ENCODE measurements at places on chromosomes 12 and 14.

DNA sequence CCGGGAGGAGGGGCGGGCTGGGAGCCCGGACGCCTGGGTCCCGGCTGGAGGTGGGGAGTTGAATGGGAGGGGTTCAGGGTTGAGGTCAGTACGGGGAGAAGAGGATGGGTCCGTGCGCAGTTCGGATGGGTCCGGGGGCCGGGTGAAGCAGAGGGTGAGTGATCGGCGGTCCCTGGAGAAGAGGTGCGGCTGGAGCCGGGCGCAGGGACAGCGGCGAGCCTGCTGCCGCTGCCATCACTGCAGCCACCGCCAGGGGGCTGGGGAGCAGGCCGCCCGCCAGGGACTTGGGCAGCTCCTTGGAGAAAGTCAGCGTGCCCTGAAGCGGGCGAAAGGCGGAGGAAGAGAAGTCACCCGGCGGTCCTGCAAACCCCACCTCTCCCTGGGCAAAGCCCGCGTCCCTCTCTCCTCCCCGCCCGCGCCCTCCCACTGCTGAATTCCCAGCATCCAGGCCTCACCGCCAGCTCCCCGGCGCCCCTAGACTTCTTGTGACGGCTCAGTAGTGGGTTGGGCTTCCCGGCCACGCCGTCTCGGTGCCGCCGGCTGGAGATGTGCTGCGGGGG lies 6.0 kb upstream of the GPR84 start:
- peak; percentile 27 for DNase-seq

DNA sequence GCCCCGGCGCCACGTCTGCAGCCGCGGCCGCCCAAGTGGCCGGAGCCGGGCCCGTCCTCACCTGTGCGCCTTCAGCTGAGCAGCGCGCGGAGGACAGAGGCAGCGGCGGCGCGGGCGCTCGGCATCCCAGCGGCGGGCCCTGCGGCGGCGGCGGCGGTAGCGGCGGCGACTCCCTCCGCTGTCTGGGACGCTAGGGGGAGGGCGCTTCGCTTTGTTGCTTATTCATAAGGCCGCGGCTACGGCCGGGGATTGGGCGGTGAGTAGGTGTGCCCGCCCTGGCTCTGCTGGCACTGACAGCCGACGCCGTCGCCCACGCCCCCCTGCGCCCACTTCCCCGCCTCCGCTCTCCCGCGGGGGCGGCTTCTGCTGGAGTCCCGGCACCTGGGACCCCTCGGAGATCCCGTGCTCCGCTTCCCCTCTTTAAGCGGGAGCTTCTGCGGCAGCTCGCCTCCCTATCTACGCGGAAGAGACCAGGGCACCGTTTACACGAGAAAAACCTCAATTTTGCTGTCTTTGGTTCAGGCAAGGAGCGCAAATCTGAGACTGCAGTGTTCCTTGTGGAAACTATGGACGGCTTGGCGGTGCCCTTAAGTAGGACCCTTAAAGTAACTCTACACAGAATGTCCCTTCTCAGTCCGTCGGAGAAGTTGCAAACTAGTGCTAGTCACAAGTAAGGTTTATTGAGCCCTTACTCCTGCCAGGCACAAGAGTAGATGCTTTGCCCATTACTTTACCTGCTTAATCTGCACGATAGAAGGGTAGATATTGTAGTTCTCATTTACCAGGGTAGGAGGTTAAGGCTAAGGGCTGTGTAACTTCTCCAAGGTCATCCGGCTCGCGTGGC lies at the start of gene ARMH4:
TSS of gene ARMH4 (minus strand) at position 200 of the 844 bp plus-strand sequence. CDS start 12,855 bp downstream, outside the sequence.
- peak; percentile 84 for DNase-seq

- DNase-seq, result no peak
Observed at GRCh38 chr12:120130011-120130410, 13.5 kb upstream of the RAB35 start.

GRCh38 chr12:52268212-52268611 lies 6.2 kb upstream of the KRT86 start:
- DNase-seq, result no peak

GRCh38 chr12:82174936-82175335 lies 183.3 kb downstream of the CCDC59 start:
- DNase-seq, result no peak

GRCh38 chr14:104981699-104982541 lies 3.7 kb upstream of the CLBA1 start:
- no peak for DNase-seq

DNA sequence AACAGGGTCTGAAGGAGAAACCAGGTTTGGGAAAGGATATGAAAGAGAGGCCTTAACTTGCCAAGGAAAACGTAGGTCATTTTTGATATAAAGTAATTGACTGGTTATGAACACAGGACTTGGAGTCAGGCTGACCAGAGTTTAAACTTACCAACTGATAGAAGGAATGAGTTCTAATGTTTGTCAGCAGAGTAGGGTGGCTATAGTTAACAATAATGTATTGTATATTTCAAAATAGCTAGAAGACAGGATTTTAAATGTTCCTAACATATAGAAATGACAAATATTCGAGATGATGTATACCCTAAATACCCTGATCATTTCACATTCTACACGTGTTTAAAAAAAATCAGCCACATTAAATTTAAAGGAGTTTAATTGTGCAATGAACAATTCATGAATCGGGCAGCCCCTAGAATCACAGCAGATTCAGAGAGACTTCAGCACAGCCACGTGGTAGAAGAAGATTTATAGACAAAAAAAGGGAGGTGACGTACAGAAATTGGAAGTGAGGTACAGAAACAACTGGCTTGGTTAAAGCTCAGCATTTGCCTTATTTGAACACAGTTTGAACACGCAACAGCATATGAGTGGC lies 52.5 kb upstream of the PLEKHG7 start:
- no peak for DNase-seq
